ENCODE measurements at places on chromosomes 1 and 21.

GRCh38 chr1:12409681-12410080 lies 179.9 kb downstream of the VPS13D start:
- no peak for DNase-seq

- DNase-seq: no peak
Measured at GRCh38 chr1:234609691-234610042, 311 bp downstream of the IRF2BP2 start.

DNA sequence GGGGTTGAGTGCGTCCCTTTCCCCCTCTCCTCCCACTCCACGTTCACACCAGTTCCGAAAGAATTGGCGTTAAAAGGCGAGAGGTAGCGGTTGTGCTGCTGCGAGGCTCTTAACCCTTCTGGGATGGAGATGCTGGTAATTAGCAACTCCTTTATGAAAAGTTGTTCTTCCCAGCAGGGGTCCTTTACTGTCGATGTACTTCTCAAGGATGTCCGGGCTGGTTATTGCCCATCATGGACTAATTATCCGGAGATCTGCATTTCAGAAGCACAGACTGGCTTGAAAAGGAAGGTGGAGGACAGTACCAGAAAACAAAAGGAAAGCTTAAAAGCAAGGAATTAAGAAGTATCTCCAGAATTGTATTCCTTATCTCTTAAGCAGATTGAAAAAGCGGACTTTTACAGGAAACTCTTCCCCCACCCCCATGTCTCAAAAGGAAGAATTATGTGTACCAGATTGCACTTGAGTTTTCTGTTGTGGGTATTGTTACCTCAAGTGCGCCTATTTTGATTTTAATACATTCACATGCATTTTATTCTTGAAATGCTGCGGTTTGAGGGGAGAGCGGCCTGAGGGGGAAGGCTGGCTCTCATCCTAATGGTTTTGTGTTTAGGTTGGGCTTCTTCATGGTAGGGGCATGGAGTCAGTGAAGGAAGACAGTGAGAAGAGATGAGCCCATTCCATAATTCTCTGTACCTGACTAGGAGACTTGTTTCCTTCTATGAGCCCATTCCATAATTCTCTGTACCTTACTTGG lies 1.5 kb downstream of the AK4 start:
- no peak for DNase-seq

- DNase-seq: no peak
Measured at GRCh38 chr1:63317817-63318152, 4.6 kb upstream of the FOXD3 start.

- no peak for DNase-seq
Measured at GRCh38 chr21:26061437-26061836, 109.1 kb downstream of the APP start.

DNA sequence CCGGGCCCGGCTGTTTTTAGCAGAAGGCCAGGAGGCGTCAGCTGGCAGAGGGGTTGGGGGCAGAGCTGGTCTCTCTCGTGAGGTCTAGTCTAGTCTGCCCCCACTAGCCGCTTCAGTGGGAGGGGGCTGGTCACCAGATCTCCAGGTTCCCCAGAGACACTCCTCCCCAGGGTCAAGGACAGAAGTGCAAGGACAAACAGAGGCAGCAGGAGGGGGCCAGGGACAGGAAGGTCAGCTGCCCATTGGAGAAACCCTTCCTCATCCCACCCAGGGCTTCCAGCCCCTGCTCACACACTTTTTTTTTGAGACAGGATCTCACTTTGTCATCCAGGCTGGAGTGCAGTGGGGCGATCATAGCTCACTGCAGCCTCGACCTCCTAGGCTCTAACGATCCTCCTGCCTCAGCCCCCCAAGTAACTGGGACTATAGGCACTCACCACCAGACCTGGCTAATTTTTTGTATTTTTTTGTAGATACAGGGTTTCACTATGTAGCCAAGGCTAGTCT lies 10.0 kb downstream of the FAM229A start:
- no peak for DNase-seq

- DNase-seq: no peak
Measured at GRCh38 chr1:47059376-47059775, 7.7 kb upstream of the CYP4Z1 start.

DNA sequence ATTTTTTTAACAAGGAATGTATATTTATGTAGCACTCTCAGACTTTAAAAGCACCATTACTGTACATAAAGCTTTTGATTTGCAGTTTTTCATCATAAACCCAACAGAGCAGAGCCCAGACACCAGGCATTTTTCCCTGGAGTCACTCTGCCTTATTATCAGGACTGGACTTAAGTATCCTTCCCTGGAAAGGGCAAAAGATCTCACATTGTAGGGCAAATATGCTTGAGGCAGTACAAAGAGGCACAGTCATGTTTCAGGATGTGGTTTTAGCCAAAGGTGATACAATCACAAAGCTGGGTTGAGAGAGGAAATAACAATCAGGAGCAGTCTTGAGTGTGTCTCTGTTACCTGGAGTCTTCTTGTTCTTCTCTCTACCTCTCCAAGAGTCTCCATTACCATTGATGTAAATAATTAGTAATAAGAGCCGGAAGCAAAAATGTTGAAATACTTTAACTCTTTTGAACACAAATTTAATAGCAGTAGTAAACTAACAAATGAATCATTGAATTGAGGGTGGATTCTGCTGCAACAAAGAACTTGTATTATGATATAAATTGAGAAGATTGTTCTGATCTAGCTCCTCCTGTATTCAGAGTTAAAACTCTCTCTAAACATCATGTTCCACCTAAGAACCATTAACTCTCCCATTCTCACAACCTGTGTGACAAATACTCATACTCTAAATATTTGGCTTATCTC lies 160.5 kb downstream of the LTN1 start:
- DNase-seq: no peak

GRCh38 chr1:206954459-206955342 lies 8.4 kb upstream of the PIGR start:
- DNase-seq: no peak

DNA sequence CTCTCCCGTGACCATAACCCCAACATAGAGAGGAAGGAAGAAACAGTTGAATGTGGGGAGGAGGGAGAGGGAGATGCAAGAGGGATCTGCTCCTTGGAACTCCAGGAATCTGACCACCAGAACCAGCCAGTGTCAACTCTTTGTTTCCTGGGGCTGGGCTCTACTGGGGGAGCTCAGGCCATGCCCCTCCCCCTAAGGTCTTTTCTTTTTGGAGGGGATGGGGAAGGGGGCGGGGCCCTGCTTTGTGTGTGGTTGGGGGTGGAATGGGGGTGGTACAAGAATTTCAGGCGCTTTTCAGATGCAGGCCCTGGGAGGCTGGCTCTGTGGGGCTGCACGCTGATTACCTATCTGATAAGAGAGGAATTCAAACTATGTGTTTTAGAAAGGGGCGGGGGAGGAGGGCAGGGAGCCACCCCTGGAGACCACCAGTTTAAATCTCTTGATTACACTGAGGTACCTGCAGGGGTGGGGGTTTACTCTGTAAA lies 8.3 kb downstream of the LIN28A start:
- peak; percentile 81 for DNase-seq

DNA sequence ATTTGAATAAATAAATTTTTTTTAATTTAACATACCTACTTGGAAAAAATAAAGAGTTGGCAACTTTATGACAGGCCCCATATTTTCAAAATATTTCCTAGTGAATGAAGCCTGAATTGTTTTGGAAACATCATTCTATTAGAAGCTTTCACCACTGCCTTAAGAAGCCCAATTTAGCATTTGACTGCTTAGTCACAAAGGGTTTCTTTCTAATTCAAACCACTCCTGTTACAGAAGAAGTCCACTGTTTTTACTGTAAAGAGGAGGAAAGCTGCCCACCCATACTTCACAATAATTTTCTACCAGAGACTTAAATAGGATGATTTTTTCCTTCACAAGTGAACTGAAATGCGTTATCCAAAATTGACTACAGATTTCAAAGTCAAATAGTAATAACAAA lies 534.6 kb upstream of the PTBP2 start:
- DNase-seq: no peak

GRCh38 chr1:10754568-10755329 lies 41.7 kb downstream of the CASZ1 start:
- DNase-seq: no peak

DNA sequence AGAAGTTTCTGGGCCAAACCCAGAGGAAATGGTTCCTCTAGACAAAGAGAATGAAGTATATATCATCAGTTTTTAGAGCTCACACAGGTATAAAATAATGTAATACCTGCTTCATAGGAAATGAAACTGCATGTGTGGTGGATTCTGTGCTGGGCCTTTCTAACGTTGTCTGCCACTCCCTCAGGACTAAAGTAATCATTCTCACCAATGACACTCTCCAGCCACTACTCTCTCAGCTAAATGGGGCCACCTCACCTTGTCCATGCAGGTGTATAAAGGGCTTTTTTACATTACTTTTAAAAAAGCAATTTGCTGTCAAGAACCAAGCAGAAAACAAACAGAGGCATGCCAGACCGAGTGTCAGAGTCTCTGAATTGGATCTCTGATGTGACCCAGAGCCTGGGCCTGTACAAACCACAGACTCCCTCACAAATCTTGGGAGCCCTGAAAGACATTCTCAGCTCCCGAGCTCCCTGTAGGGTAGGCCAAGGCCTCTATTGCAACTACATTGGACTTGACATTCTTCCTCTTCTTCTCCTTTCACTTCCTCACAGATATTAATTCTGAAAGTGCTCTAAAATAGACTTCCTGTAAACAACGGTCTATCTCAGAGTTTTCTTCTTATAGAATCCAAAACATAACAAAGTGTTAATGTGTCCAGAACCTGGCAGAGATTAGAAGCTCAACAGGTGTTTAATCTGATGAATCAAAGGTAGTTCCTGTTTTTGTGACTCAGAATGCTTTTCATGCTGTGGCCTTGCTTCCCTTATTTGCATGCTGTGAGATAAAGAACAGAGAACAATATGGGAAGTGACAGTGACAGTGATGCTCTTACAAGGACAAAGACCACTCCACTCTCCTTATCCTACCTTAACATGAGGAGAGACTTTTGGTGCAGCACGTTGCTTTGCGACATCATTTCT lies 8.6 kb downstream of the AIM2 start:
- DNase-seq: no peak

DNA sequence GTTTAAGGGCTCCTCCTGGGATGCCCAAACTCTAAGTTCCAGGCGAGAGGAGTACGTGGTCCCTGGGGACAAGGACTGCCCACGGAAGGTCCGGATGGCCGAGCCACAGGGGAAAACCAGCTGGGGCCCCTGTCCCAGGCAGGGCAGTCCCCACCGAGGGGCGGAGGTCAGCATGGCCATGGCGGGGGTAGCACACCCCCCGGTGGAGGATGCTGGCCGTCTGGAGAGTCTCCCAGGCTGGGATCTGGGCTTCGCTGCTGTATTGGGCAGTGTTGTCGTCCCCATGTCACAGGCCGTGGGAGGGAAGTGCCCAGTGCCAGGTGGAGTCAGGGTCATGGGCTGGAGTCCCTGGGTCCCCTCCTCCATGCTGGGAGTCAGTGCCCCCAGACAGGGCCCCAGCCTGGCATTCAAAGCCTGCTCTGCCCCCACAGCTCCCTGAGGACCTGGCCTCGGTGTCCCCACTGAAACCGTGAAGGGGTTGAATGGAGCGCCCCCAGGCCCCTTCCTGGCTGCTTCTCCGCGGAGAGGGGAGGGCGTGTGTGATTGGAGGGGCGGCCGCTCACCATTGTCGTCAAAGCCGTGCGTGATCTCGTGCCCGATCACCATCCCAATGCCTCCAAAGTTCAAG lies 6.8 kb downstream of the PRXL2B start:
- DNase-seq: no peak

- DNase-seq: no peak
Measured at GRCh38 chr1:193458628-193459027, 272.2 kb upstream of the B3GALT2 start.

GRCh38 chr1:206772243-206772937 lies at the start of gene IL10:
IL10 (minus strand) TSS chr1:206772494; CDS start chr1:206772435, 59 bp downstream.
- no peak for DNase-seq

DNA sequence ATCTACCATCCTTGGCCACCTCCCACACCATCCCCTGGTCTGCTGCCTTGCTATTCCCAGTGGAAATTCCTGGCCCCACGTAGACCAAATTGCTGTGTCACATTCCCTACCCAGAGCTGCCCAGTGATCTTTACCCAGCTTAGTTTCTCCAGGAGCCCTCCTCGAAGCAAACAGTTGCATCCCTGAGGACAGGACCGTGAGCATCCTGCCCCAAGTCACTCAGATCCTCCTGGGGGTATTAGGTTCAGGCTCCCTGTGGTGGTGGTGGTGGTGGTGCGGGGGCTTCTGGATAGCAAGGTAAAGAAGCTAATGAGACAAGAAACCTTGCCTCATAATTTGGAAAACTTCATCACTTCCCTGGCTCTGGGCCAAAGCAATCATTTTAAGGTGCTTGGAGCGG lies 58.4 kb upstream of the RBM15 start:
- DNase-seq: no peak

DNA sequence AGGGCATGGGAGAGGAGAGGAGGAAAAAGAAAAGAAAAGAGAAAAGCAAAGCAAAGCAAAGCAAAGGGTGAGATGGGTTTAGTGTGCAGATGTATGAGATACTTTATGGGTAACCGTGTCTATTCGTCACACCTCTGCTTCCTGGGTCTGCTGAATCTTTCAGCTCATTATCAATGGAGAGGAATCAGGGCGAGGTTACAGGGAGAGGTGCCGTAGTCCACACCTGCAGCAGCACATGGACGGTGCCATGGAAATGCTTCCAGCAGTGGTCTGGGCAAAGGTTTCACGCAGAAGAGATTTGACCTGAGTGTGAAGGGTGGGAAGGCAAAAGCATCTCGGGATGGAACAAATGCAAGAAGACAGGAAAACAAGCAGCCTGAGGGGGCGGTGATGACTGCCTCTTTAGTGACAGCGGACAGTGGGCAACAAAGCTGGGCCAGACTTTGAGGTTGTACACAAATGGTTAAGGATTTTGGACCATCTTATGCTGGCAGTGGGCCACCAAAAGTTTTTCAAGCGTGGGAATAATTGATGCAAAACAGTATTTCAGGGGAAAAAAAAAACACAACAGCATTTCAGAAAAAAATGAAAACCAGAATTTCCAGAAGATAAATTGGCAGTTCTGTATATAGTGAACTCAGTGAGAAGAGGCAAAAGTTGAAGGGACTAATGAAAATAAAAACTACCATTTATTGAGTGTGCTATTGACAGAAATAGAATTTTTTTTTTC lies 19.5 kb upstream of the SRP9 start:
- DNase-seq: no peak
